ENCODE measurements at places on chromosomes 7 and 10.

- DNase-seq, result no peak
Observed at GRCh38 chr10:88759366-88760101, at the start of gene LIPN. Gene LIPN (plus strand): TSS chr10:88760020. CDS start chr10:88761406, 1,386 bp downstream.

GRCh38 chr7:130867039-130867438 lies 133.0 kb upstream of the KLF14 start:
- no peak for DNase-seq

DNA sequence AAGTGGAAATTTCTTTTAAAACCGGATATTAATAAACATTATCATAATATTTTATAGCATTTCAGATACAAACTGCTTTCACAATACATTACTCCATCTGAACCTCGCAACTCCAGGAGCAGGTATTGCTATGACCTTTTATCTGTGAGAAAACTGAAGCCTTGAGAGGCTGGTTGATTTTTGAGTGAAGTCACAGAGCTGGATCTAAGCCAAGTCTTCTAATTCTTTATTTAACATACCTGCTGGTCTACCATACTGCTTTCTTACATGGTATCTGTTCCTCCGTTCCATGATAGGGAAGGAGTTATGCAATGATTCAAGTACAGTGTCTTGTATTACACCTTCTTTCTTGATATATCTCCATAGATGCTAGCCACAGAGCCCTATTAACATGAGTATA lies 37.4 kb upstream of the ITGB8 start:
- DNase-seq, result no peak

GRCh38 chr10:50544095-50544856 lies 79.5 kb downstream of the SGMS1 start:
- DNase-seq, result no peak

- no peak for DNase-seq
Observed at GRCh38 chr7:26688936-26689506, 175.4 kb downstream of the SKAP2 start.

DNA sequence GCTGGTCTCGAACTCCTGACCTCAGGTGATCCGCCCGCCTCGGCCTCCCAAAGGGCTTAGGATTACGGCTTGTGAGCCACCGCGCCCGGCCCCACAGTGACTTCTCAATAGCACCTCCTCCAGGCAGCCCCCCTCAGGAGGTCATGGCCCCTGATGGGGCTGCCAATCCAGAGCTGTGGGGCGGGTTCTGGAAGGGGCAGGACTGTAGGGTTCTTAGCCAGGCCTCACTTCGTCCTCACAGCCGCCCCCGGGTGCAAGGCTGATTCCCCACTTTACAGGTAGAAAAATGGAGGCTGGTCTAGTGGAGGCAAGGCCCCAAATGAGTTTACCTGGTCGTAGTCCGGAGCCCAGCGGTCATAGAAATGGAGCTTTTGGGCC lies 638 bp downstream of the METTL27 start:
- no peak for DNase-seq

- no peak for DNase-seq
Observed at GRCh38 chr7:46525876-46526275, 604.8 kb upstream of the IGFBP3 start.

Data from SJSA1 (cell line).